ENCODE measurements at places on chromosomes 4 and X. TPM values are rescaled to one million over a fixed set of nuclear protein-coding genes. Genes with fewer than 3 reads are reported as not detected.

Gene MAGEB1
- total RNA-seq = not detected

Gene MMRN1
- 2.4 TPM for total RNA-seq

Gene S100P
- not detected for total RNA-seq

Gene CTSO
- 5.8 TPM for total RNA-seq

Gene AFP
- not detected for total RNA-seq

Gene GRIPAP1
- total RNA-seq = 20.7 TPM

Gene MAGEB2
- total RNA-seq = not detected

Gene UGT2B10
- total RNA-seq = not detected

Gene HTN1
- not detected for total RNA-seq

Gene UGT2B11
- total RNA-seq = not detected

Gene MYOZ2
- total RNA-seq = 843 TPM

Gene CENPVL1
- total RNA-seq = not detected

Gene ASMT
- total RNA-seq = not detected

Gene NSD2
- total RNA-seq = 42.5 TPM

Gene SHROOM3
- 16.2 TPM for total RNA-seq

Gene SLC7A11
- 0.19 TPM for total RNA-seq

Gene GPR34
- total RNA-seq = 6.2 TPM

Gene CFP
- total RNA-seq = 3.0 TPM

Gene MCF2
- 0.52 TPM for total RNA-seq

Gene GK
- 12.3 TPM for total RNA-seq

Gene IL13RA1
- 14.8 TPM for total RNA-seq

Gene PSAPL1
- total RNA-seq = not detected

Gene FBXL5
- total RNA-seq = 91.6 TPM

Gene TMEM35A
- not detected for total RNA-seq

Gene BEND4
- not detected for total RNA-seq

Gene CSN1S1
- total RNA-seq = not detected

Gene CFAP99
- not detected for total RNA-seq

Gene CLCN4
- total RNA-seq = 36.1 TPM

Gene OPRPN
- not detected for total RNA-seq

Gene TMEM144
- total RNA-seq = 11.4 TPM

Gene CT45A3
- total RNA-seq = not detected

Gene L1CAM
- 4.0 TPM for total RNA-seq

Gene ANKRD50
- total RNA-seq = 5.5 TPM

Gene NSDHL
- 11.4 TPM for total RNA-seq

Gene IL21
- total RNA-seq = not detected

Gene TRIM2
- total RNA-seq = 20.2 TPM

Gene REPS2
- 7.6 TPM for total RNA-seq

Gene TLR1
- total RNA-seq = 3.5 TPM

Gene RHOXF2B
- not detected for total RNA-seq

Gene TRAPPC11
- 20.5 TPM for total RNA-seq

Gene IL13RA2
- total RNA-seq = not detected

Gene FREM3
- total RNA-seq = not detected

Gene TNIP3
- not detected for total RNA-seq

Gene CTBP1
- total RNA-seq = 112 TPM

Gene KCTD8
- total RNA-seq = 0.14 TPM

Gene FTHL17
- total RNA-seq = not detected

Gene XK
- total RNA-seq = 11.0 TPM

Gene BMX
- 3.3 TPM for total RNA-seq

Gene POU4F2
- not detected for total RNA-seq

Gene CDX4
- total RNA-seq = not detected

Gene SMIM10L2A
- 0.82 TPM for total RNA-seq

Gene HMX1
- total RNA-seq = not detected
